Choroid plexus epithelial cell (primary cell): ENCODE measurements at places on chromosomes 12 and 14.

DNA sequence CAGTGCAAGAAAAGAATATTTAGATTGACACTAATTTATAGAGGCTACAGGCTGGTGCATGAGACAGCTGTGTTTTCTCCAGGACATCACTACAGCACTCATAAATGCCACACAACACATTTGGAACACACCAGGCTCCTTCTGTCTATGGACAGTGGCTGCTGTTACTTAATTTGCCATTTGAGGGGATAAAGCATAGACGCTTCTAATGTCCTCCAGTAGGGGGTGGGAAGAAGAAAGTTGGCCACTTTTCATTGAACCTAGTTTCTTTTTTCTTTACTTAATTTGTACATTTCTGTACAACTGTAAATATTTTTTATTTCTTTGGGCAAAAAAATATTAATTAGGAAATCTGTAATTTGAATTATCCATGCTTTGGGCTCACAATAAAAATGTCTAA, 12.4 kb upstream of the RTN1 start:
- peak; percentile 33 for DNase-seq

DNA sequence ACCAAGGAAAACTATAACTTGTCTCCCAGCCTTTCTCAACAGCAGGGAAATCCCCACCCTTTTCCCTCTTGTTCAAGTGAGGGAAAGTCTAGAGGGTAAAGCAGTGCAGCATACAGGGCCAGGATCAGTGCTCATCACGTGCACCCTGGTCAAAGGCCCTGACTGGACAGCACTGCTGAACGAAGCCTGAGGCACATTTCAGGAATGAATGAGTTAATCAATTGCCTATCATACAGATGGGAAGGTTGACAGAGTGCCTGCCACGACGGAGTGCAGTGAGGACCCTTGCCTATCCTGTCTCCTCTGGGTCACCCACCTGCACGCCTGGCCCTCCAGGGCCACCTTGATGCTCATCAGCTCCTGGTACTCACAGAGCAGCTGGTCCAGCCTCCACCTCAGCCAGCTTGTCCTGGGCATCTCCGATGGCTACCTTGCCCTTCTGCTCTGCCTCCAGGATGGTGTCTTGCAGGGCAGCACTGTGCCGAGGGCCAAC, 11.7 kb upstream of the KRT73 start:
- no peak for DNase-seq

DNA sequence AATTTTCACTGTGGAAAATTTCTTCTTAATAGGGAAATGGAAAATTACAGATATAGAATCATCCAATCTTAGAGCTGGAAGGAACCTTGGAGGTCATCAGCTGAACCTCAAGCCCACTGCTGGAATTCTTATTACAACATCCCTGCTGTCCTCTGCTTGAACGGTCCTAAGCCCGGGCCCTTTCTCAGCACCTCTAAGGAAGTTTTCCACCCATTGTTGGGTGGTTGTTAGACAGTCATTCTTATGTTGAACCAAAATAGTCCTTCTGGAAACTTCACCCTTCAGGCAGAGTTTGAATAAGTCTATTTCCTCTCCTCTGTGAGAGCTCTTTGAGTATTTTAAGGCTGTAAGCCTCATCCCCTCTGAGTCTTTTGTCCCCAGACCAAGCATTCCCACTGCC, 70.7 kb downstream of the ZFP36L1 start:
- peak; percentile 23 for DNase-seq

- no peak for DNase-seq
Observed at GRCh38 chr14:102929241-102930137, 7.0 kb downstream of the AMN start.

DNA sequence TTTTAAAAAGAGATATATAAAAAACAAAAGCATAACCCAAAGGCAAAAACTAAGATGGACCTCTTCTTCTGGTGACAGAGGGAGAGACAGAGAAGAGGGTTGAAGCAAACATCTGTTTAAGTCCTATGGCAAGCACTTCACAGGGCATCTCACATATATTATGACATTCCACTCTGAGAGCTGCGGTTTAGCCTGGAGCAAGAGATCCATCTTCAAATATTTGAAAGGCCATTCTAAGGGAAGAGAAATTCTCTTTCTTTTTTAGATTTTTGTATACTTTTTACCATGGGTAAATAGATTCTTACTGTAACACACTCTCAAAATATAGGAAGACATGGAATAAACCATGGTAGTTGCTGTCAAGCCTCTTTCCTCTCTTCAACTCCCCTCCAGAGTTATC, 204.1 kb downstream of the GXYLT1 start:
- no peak for DNase-seq

DNA sequence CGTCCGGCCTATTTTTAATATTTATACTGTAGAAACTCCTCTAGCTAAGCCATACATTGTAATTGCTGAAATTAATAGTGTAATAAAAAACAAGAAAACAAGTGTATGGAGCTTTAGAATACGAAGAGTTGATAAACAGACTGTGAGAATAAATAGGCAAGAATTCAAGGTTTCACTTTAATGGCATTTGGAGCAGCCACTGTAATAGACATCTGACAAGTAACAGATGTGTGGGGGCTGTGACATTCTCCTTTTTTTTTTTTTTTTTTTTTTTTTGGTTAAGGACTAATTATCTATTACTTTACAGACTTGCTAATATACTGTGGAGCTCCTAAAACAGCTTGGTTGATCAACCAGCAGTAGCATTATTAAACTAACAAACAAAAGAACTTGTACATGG, 42.1 kb upstream of the CFAP54 start:
- DNase-seq = no peak

GRCh38 chr12:32083489-32083888, 23.2 kb upstream of the BICD1 start:
- peak; percentile 74 for DNase-seq

DNA sequence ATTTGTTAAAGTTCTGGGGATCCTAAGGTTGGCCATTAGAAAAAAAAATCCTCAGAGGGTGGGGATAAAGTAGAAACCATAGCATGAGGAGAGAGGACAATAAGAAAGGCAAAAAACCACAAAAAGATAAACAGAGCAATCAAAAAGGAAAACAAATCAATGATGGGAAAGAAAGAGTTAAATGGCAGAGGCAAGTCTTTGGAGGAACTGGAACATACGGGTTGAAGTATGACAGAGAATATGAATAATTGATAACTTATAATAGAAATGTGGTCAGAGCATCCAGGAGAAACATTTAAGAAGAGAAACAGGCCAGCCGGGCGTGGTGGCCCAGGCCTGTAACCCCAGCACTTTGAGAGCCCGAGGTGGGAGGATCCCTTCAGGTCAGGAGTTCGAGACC, 17.8 kb upstream of the SALL2 start:
- no peak for DNase-seq

DNA sequence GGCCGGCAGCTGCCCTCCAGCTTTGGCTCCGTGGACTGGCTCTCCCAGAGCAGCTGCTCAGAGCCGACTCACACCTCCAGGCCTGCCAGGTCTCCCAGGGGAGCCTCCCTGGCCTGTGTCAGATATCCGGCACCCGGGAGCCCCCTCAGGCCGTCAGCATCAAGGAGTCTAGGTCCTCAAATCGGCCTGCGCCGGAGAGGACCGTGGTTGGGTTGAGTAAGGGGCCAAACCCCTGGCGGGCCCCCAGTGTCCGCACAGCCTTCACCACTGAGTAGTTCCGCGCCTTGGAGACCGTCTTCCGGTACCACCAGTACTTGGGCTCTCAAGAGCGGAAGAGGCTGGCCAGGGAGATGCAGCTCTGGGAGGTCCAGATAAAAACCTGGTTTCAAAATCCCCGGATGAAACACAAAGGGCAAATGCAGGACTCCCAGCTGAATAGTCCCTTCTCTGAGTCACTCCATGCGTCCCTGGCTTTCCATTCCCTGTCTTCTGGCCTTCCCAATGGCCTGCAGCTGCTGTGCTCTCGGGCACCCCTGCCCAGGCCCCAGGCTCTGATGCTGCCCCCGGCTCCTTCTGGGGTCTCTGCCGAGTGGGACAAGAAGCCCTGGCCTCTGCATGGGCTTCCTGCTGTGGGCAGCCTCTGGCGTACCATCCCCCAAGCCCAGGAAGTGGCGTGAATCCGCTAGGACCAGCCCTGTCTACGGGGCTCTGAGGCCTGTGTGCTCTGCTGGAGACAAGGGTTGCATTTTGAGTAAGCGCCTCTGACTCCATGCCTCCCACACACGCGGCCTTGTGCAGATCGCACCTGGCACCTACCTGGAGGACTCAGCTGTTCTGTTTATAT, 245.1 kb upstream of the ATXN7L3B start:
- no peak for DNase-seq

DNA sequence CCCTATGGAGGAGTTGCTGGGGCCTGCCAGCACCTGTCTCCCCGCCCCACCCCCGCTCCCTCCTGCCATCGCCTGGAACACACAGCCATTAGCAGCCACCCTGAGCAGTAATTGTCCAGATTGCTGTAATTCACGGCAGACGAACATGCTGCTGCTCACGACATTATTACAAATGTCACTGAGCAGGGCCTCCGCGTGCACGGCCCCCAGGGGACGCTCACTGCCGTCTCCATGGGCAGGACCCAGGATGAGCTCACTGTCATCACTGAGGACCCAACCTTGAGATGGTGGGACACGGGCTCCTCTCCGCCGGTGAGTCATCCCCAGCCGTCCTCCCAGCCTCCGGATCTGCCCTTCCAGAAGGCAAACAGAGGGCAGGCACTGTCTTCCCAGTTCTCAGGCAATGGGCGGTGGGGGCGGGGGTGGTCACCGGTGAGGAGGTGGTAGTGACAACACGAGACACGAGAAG, 100.4 kb downstream of the RFLNA start:
- DNase-seq = no peak

DNA sequence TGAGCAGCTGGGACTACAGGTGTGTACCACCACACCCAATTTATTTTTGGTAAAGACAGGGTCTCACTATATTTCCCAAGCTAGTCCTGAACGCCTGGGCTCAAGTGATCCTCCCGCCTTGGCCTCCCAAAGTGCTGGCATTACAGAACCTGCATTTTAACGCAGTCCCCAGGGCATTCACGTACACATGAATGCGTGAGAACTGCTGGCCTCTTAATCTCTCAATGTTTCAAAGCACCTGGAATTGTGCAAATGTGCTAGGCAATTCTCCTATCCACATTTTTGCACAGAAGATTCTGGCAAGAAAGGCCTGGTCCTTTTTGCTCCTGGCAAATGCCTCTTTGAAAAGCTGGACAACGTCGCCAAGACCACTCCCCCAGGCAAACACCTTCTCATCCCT, 35.2 kb downstream of the TESC start:
- DNase-seq = no peak

DNA sequence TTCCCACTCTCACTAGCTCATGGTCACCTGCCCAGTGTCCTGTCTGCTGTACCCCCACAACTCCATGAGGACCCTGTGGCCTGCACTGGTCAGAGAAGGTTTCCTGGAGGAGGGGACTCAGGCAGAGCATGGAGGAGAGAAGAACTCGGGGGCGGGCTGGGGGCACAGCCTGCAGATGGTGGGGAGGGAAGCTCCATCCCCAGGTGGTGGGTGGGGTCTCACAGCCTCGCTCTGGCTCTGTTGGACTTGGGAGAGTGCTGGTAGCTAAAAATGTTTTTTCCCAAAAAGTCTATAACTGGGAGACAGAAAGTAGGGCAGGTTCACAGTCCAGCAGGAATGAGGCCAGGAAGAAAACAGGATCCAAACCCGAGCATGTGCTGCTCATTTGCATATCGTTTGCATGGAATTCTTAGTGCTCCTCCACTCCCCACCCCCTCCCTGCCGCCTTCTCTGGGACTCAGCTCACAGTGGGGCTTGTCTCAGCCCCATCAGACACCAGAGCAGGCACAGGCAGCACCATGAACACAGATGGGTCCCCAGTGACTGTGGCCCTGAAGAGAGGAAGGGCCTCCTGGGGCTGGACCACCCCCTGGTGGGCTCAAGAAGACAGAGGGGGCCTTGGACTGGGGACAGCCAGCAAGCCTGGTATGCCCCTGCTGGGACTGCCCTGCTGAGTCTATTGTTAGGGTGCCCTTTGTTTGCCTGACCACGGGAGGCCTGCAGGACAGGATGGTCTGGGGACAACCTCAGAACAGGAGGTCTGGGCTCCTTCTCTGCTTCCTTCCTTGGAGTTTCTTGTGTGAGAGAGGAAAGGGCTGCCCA, 67.0 kb upstream of the SFSWAP start:
- no peak for DNase-seq

- peak; percentile 75 for DNase-seq
Observed at GRCh38 chr12:57342207-57342691, 88.6 kb downstream of the R3HDM2 start.

DNA sequence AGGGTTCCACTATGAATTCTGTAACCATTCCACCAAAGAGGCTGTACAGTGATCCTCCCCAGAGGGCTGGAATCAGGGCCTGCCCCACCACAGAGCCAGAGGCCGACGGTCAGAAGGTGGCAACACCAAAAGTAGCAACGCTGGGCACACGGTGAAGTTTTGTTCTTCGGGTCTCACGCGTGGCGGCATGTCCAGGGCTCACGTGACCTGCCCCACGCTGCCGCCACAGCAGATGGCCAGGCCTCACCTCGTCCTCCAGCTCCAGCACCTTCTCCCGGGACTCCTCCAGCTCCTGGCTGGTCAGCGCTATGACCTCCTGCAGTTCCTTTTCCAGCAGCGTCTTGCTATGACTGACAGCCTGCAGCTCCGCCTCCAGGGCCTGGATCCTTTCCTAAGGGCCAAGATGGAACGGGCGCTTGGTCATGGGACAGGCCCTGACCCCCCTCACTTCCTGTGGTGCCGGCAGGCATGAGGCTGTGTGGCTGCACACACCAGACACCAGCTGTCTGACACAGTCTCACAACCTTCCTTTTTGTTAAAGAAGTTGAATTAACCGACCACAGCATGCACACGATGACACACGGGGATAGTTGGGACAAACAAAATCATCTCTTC, 22.4 kb upstream of the ANKLE2 start:
- no peak for DNase-seq

- no peak for DNase-seq
Observed at GRCh38 chr12:125676366-125676765, 611.1 kb downstream of the AACS start.

- DNase-seq = peak; percentile 34
Observed at GRCh38 chr12:14958361-14959125, 2.9 kb downstream of the ARHGDIB start.

- no peak for DNase-seq
Observed at GRCh38 chr12:57027011-57027804, 10.9 kb upstream of the TAC3 start.

DNA sequence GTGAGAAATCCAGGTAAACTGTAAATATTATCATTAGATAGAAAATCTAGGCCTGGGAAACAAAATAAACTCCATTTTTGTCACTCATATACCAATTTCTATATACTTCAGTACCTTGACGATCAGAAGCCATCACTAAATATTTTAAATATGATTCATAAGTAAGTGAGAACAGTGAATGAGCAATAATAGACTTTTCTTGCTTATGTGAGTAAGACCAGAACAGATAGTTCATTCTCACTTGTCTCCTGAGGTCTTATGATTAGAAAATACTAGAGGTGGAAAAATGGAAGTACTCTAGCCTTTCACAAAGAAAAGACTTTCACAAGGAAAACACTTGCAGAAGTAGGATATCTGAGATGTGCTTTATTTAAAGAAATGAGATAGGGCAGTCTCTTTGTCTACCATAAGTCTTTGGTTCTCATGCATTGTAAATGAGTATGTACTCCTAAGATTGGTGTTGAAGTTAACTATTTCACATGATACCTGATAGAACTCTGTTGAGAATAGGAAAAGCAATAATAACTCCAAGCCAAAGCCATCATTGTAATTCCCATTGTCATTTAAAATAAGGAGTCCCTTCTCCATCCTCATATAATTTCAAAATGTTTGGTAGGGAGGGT, 10.1 kb upstream of the SMCO3 start:
- peak; percentile 55 for DNase-seq

- DNase-seq = no peak
Observed at GRCh38 chr12:70966996-70967790, 46.7 kb upstream of the PTPRR start.
